Esophagus muscularis mucosa (tissue), 4 donors: ENCODE measurements at places on chromosomes 4 and X.

- H3K27ac ChIP-seq, result no peak overlapping the region
- peaks cover 6% of the 10 kb centered on the region for H3K4me1 ChIP-seq
- no peaks in the 10 kb centered on the region for H3K27me3 ChIP-seq
- H3K4me3 ChIP-seq, result no peak overlapping the region
Measured at GRCh38 chrX:135382260-135382659, 39.5 kb upstream of the SMIM10L2A start.

DNA sequence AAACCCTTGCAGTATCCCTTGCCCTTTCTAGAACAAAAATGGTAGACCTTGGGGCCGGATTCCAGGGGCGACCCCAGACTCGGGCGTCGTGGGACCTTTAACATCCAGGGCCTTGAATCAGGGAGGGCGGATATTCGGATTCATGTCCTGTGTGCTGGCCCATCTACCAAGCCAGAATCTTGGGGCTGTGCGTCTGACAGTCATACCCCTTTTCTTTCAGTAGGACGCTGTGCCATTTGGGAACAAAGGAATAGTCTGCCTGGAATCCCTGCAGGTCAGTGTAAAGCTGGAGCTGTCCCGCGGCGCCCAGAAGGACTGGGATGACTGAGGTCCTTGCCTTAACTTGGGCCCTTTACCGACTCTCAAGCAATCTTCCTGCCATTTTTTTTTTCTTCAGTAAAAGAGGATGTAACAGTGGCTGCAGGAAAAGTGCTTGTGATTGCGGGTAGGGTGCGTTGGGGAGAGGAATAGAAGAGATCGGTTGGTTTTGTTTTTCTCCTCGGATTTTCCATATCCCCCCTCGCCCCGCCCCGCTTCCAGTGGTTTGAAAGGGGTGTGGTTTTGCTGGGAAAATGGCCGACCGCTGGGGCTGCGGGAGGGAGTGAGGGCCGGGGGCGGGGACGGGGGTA, 518 bp downstream of the ARMCX1 start:
- H3K4me1 ChIP-seq, result peaks cover 10% of the 10 kb centered on the region
- peak overlapping the region; percentile 87 for H3K27ac ChIP-seq
- H3K27me3 ChIP-seq, result no peaks in the 10 kb centered on the region
- no peak for DNase-seq

DNA sequence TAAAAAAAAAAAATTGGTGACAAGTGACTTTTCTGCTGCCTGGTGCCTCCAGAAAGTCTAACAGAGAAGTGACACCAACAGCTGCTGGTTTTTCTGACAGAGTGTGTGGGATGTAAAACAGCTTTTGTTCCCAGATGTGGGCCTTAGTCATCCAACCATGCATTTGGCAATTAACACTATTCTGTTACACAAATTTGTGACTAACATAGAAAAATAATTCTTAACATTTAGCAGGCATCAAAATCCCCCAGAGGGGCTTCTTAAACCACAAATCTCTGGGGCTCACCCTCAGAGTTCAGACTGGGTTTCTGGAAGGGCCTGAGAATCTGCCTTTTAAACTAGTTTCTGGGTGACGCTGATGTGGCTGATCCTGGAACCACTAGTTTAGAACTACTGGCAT, 100.5 kb upstream of the PCDH7 start:
- no peaks in the 10 kb centered on the region for H3K36me3 ChIP-seq
- no peaks in the 10 kb centered on the region for H3K4me1 ChIP-seq
- DNase-seq, result no peak

- H3K4me1 ChIP-seq, result peaks cover 24% of the 10 kb centered on the region
- no peak overlapping the region for H3K27ac ChIP-seq
- no peaks in the 10 kb centered on the region for H3K27me3 ChIP-seq
- H3K4me3 ChIP-seq, result no peak overlapping the region
Measured at GRCh38 chr4:78297116-78297800, 240.1 kb downstream of the FRAS1 start.
